ENCODE measurements at places on chromosomes 3 and 15.

DNA sequence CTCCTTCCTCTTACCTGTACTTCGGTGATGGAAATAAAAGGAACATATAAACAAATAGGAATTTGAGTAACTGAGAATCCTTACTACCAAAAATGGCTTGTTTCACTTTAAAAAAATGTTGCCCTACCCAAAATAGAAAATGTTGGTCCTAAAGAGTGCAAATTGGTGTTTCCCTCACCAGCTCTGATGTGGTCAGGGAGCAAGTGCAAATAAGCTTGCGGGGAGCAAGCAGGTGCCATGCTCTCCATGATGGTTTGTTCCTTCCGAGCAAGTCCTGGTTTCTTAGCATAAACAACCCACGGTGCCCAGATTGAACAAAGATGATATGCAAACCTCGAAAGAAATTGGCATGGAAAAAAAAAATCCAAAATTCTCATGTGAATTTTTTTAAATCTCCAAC is 68.8 kb downstream of the PGPEP1L start:
- no peak for DNase-seq

DNA sequence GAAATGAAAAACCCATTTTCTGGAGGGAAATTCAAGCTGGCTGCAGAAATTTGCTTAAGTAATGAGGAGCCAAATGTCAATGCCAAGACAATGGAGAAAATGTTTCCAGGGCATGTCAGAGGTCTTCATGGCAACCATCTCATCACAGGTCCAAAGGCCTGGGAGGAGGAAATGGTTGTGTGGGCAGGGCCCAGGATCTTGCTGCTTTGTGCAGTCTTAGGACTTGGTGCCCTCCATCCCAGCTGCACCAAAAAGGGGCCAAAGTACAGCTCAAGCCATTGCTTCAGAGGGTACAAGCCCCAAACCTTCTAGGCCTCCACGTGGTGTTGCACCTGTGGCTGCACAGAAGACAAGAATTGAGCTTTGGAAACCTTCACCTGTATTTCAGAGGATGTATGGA is 59.3 kb downstream of the POMGNT2 start:
- DNase-seq: no peak

DNA sequence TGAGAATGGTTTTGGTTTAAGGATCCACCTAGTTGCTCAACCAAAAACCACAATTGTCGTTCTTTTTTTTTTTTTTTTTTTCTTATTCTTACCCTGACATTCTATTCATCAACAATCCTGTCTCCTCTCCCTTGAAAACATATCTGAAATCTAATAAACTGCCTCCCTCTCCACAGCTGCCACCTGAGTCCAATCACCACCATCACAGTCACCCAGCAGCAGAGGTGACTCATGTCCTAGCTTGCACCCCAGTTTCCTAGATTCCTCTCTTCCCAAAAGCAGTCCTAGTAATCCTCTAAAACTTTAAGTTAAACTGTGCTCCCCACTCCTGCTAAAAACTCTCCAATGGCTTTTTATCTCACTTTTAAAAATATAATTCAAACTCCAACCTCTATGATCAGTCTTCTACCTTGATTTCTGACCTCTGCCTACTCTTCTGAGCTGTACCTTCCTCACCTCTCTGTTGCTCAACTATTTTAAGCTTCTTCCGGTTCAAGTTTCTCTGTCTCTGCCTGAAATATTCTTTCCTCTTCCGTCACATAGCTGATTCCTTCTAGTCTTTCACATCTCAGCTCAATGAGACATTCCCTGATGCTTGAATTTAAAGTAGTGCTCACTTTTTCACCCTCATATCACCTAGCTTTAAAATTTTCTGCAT is 33.7 kb upstream of the RBMS3 start:
- DNase-seq: no peak

GRCh38 chr3:156307704-156308103 is 187.3 kb downstream of the KCNAB1 start:
- DNase-seq: peak; percentile 81

DNA sequence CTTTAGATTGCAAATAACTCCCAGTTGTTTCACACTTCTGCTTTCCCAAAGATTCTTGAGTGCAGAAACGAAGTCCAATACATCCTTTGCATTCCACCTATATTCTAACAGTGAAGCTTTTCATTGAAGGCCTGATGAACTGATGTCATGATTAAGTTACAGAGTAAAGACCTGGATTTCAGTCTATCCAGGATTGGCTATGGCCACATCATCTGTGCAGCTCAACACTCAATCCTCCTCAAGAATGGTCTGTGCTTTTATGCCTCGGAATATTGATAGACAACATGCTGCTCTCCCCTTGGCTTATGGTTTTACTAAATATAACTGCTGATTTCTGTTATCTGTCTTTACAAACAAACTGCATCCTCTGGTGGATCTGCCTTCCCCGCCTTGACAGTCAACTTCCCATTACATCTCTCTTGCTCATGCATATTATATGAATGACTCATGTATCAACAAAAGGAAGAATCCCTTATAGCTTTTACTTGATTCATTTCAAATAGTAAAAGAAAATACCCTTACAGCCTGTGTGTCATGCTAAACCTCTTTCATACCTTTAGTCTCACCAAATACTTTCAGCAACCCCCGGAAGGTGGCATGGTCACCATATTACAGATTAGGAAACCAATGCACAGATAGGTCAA is 59.5 kb downstream of the SCN11A start:
- DNase-seq: peak; percentile 94

- peak; percentile 28 for DNase-seq
Measured at GRCh38 chr3:122745369-122746021, 48.1 kb downstream of the HSPBAP1 start.

- no peak for DNase-seq
Measured at GRCh38 chr15:48781017-48781416, 29.9 kb downstream of the CEP152 start.

GRCh38 chr15:68497206-68497910 is 65.4 kb upstream of the ITGA11 start:
- DNase-seq: peak; percentile 86

GRCh38 chr3:34782871-34783270 is 856.5 kb upstream of the ARPP21 start:
- DNase-seq: peak; percentile 13

- no peak for DNase-seq
Measured at GRCh38 chr15:87645723-87646122, 610.8 kb downstream of the NTRK3 start.

GRCh38 chr3:59570806-59571205 is 521.0 kb upstream of the CFAP20DC start:
- DNase-seq: no peak

DNA sequence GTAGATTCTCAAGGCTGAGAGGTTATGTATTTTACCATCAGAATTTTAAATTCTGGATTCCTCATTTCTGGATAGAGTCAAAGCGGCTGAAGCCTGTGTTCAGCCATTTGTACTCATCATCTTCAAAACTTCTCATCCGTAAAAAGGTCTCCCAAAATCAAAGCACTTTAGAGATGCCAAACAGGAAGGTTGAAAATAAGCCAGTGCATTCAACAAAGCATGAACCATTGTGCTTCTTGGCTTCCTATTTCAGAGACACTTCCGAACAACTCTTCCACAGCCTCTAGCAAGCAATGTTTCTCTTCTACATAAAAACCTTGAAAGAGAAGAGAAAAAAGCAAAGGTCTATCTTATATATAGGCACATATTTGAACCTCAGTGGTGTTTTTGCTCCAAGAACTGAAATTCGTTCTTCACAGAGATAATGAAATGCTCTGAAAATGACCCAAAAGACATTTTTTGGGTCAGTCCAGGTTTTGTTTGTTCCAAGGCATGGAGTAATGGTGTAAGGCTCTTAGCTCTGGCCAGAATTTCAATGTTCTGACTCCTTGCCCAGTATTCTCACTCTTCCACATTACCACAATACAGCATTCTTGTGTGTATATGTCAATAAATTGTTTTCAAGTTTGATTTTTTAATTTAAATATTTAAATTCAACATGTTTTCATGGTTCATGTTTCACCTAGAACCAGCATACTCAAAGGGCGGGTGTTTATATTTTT is 163.1 kb downstream of the STAC start:
- no peak for DNase-seq

DNA sequence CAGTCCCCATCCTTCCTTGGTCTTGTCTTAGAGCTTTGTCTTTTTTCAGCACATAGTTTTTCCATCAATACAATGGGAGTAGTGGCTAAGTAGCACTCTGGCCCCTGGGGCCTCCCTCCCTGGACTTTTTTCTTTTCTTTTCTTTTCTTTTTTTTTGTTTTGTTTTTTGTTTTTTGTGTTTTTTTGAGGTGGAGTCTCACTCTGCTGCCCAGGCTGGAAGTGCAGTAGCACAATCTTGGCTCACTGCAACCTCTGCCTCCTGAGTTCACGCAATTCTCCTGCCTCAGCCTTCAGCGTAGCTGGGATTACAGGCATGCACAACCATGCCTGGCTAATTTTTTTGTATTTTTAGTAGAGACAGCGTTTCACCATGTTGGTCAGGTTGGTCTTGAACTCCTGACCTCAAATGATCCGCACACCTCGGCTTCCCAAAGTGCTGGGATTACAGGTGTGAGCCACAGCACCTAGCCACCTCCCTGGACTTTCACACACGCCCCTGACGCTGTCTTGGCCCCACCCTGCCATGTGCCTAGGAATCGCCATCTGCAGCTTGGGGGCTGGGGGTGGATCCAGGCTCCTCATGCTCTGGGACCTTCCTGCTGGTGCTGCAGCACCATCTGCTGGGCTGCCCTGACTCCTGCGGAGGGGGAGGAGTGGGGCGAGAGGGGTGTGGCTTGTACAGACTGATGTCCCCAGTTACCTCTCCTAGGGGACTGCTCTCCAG is 2.8 kb downstream of the C15orf39 start:
- peak; percentile 90 for DNase-seq

- no peak for DNase-seq
Measured at GRCh38 chr3:126158912-126159454, 21.4 kb downstream of the ALDH1L1 start.

DNA sequence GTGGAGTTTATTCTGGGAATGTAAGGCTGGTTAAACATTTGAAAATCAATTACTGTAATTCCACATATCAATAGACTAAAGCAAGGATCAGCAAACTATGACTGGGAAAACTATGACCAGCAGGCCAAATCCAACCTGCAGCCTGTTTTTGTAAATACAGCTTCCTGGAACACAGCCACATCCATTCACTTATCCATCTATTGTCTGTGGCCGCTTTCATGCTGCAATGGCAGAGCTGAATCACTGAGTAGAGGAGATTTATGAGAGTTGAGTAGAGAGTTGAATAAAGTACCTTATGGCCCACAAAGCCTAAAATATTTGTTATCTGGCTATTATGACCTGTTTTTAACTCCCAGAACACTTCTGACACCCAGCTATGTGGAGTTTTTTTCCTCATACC is 12.2 kb downstream of the MYLK start:
- no peak for DNase-seq

DNA sequence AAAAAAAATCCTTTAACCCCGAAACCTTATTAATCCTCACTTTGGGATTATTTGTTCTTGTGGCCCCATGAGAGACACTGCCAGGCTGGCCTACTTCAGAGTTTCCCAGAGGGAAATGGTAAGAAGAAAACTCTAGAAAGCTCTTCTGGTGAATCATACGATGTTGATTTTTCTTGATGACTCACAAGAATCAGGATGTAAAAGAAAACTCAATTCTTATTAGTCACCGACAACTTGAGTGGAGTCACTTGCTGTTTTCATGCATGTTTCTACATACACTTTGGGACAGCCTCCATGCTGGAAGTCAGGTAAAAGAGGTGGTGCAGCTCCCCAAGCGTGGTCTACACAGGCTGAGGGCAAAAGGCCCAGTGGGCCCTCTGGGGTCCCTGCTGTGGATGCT is 42.8 kb downstream of the MYO5C start:
- DNase-seq: peak; percentile 96

DNA sequence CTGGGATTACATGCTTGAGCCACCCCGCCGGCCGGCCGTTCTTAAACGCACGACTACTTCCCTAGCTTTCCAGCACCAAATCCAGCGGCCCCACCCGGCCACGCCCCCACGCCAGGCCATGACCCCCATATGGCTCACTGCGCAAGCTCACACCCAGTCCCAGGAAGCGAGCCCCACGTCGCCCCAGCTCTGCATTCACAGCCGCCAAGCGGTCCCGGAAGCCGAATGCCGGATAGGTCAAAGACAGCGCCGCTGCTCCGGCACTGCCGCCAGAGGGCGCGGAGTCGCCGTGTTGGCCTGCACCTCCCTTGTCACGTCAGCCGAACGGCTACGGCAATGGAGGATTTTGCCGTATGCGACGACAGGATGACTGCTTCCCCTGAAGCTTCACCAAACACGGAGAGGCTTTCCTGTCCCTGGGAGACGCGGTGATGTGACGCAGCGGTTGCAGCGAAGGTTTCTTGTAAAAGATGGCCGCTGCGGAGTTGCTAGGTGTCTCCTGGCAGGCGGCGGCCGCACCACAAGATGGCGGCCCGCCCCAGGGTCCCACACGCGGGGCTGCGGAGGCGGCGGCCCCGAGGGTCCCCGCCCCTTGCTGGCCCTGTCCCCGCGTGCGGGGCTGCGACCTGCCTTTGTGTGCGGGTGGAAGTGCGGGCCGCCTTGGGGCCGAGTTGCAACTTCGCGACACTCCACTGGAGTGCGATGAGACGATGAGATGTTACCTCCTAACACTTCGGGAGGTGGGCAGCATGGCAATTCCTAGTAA is 30.2 kb upstream of the RPN1 start:
- peak; percentile 98 for DNase-seq

DNA sequence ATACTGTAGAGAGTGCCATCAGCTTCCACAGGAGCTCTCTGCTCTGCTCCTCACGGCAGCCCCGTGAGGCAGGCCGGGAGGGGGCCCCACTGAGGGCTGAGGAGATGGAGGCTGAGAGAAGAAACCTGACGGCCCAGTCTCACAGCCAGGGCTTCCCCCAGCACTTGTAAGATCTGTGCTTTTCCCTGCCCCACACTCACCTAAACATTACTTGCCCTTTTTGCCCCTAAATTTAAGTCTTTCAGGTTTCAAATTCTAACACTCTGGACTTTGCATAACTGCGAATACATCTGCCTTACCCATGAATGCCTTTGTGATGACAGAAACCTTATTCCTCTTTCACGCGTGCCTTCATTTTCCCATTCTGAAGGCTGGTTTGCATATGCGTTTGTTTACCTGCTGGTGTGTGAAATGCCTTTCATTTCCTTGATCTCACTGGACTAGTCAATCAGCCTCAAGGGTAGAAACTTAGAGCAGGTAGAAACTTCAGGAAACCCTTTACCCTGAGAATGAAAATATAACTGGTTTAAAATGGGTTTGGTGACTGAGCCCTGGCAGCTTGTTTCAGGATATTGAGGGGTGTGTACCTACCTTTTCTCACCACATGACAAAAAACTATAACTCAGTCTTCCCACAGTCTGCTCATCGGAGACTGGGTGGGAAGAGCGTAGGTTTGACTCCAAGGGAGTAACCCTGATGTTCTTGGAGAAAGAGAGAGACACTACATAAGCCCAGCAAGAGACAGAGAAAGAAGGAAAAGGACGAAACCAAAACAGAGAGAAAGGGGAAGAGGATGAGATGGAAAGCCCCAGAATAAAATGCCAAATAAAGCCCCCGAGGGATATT is 20.1 kb downstream of the SLC12A8 start:
- DNase-seq: no peak

DNA sequence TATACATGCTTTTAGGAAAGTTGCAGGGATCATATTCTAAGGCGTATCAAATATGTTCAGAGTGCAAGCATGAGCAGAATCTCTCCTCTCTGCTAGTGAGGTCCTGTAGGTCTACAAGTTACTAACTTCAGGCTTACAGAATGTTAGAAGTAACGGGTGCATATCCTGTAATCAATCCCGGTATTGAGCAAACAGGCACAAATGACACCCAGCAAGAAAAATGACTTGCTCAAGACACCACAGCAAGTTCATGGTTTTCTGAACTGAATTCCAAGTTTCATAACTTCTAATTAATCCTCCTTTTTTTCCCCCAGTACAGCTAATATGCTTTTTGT is 353.9 kb upstream of the TPRG1 start:
- DNase-seq: no peak

Data from fibroblast of skin of back (primary cell).